Cerebellar nuclear complex (tissue), 1 donor: ENCODE measurements at places on chromosomes 13 and 19.

DNA sequence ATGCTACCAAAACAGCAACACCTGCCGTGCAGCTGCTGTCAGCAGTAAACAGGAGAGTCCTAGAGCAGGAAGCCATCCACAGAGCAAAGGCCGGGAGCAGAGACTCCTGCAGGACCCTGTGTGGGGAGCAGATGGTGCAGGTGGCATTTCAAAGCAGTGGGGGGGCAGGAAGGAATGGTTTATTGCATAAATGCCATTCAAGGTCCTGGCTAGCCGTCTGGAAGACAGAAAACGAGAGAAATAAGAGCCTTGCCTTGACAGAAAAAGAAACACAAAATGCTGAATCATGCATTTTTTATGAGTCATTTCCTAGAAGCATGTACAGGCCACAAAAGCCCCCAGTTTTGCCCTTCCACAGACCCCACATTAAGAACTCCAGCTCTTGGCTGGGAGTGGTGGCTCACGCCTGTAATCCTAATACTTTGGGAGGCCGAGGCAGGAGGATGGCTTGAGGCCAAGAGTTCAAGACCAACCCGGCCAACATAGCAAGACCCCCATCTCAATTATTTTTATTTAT is 5.4 kb downstream of the RSPH6A start:
- DNase-seq: no peak

GRCh38 chr19:9219489-9219888 is at the start of gene OR7D4:
Gene OR7D4 (minus strand): TSS chr19:9219589. CDS start chr19:9214837, 4,752 bp downstream.
- no peak for DNase-seq

- no peak for DNase-seq
Observed at GRCh38 chr13:41398494-41399170, 58.7 kb upstream of the RGCC start.

DNA sequence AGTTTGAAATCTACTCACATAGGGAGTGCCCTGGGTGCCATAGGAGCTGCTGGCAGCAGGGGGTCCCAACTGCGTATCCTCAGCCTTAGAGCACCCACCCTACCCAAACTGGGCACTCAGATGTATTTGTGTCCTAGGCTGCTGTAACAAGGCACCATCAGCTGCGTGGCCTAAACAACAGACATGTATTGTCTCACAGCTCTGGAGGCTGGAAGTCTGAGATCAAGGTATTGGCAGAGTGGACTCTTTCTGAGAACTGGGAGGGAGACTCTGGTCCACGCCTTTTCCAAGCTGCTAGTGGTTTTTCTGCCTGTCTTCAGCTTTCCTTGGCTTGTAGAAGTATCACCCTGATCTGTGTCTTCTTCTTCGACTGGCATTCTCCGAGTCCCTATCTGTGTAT is 83.6 kb downstream of the FGF14 start:
- no peak for DNase-seq

DNA sequence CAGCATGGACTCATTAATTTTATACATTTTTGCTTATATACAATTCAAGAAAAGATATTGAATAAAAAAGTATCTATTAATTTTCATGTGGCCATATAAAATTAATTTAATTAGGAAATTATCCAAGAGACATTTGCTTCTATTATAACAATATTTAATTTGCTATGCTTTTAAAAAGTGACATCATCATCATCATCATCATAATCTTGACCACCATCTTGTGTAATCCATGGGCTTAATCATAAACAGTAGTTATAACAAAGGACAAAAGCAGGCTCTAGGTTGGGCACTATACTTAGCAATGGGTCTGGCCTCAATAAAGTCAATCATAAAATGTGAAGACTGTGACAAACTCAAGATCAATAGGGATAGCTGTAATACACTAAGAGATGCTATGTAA is 1031.6 kb downstream of the SLITRK1 start:
- DNase-seq: no peak

- no peak for DNase-seq
Observed at GRCh38 chr13:20231839-20232555, at the start of gene GJB6. Gene GJB6 (minus strand): TSS chr13:20232319. CDS start chr13:20223480, 8,839 bp downstream.

DNA sequence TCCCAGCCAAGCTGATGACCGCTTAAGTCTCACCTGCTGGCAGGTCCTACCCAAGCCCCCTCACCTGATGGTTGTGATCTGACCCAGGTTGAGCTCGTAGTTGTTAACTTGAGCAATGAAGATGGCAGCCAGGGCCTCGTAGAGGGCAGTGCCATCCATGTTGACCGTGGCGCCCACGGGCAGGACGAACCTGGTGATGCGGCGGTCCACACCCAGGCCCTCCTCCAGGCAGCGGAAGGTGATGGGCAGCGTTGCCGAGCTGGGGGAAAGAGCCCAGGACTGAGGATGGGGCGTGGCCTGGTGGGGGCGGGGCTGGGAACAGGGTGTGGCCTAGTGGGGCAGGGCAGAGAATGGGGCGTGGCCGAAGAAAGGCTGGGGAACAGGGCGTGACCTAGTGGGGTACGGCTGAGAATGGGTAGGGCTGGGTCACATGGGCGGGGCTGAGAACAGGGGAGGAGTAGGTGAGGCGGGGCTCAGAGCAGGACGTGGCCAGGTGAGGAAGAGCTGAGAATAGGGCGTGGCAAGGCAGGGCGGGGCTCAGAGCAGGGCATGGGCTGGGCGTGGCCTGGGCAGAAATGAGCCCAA is 12.9 kb downstream of the OR7C2 start:
- DNase-seq: no peak

DNA sequence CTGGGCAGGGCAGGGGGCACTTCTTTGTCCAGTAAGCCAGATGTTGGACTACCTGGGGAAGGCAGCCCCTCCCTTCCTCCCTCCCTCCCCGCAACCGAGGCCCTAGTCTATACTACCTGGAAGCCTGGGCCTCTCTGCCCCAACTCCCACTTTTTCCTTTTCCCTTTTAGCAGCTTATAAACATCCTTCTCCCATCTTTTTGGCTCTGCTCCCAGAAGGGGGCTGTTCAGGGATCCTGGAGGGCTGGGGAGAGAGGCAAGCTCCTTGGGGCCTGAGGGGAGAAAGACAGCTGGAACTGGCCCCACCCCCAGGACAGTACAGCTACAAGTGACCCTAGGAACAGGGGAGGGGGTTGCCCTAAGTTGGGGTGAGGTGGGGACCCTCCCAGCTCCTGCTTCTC is 44.9 kb downstream of the LYL1 start:
- DNase-seq: no peak

- DNase-seq: no peak
Observed at GRCh38 chr13:37617173-37617572, 18.6 kb upstream of the POSTN start.

- no peak for DNase-seq
Observed at GRCh38 chr19:29505097-29505824, 20.5 kb upstream of the VSTM2B start.

DNA sequence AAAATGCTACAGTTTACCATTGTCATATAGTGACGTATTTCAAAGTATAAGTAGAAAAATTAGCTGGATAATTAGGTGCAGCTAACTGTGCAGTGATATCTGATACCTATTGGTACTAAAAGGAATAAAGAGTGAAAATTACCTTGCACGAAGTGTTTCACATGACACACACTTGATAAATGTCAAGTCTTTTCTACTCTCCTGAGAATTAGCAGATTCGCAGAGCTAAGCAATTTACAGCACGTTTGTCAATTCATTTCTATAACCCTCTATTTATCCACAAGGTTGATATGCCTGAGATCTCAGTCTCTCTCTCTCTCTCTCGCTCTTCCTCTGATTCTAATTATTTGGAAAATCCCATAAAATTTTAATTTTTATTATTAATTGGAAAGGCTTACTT is 1109.0 kb downstream of the EFNB2 start:
- DNase-seq: no peak

DNA sequence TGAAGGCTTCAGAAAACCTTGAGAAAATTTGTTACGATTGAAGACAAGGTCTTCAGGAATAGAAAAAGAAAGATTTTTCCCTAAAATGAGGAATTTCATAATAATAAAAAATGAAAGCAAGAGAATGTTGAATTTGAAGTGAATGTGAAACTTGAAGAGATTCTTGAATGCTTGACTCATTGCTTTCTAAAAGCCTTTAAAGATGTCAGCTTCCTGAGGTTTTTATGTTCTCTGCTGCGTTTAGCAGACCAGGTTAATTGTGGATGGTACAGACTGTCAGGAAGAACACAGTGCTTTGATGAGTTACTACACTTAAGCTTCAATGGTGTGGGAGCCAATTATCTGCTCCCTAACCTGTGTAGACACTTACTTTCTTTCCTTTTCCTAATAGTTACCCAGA is 96.3 kb upstream of the FNDC3A start:
- DNase-seq: no peak

- DNase-seq: no peak
Observed at GRCh38 chr13:42614436-42615035, 40.6 kb downstream of the TNFSF11 start.

GRCh38 chr19:53007606-53008005 is 6.1 kb upstream of the ERVV-1 start:
- no peak for DNase-seq
